Activated CD4-positive, alpha-beta T cell treated with anti-CD3 and anti-CD28 coated beads for 48 hours (primary cell): ENCODE measurements at places on chromosomes 16 and 17.

DNA sequence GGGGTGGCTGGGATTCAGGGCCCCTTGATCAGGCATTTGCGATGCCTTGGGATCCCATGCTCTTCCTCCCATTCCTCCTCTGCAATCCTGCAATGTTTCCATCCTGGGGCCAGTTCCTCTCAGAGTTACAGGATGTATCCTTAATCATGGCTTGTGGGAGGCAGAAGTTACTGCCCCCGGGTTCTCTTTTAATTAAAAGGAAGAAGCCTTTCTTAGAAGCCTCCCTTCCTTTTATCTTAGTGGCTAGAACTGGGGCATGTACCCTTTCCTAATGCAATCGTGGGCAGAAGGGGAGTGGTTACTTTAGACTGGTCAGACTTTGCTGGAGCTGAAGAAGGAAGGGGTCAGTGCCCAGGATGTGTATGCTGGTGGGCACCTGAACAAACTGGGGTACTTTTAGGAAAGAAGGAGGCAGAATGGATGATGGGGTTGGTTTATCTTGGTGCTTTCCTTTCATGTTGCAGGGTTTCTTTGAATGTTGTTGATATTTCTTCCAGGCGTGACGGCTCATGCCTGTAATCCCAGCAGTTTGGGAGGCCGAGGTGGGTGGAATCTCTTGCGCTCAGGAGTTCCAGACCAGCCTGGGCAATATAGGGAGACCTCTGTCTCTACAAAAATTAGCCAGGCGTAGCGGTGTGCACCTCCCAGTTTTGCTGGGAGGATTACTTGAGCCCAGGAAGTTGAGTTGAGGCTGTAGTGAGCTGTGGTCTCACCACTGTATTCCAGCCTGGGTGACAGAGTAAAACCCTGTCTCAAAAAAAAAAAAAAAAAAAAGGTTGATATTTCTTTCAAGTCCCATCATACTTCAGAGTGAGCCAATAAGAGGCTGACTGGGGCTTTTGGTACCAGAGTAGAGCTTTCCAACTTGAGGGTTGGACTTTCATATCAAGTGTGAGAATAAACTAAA is 13.2 kb upstream of the SPN start:
- DNase-seq: no peak

GRCh38 chr17:41492771-41493170 is 3.1 kb upstream of the KRT36 start:
- no peak for DNase-seq

GRCh38 chr16:51577621-51578303 is 426.7 kb upstream of the SALL1 start:
- DNase-seq: no peak

GRCh38 chr16:27108826-27109665 is 42.3 kb downstream of the C16orf82 start:
- DNase-seq: no peak

DNA sequence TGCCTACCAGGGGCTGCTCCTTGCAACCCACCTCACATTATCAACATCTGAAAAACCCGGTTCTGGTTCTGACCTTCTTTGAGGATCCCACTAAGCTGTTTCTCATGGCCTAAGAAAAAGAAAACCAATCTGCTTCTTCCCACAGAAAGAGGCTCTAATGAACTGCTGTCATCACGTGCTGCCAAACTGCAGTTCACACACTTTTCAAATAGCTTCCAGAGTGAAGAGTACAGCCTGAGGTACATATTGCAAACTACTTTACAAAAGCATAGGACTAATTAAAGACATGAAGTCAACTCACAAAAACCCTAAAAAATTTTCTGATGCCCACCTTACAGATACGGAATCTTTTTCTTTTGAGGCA is 36.7 kb downstream of the SMG6 start:
- no peak for DNase-seq

- peak; percentile 80 for DNase-seq
Measured at GRCh38 chr17:82300707-82301270, 16.6 kb downstream of the CD7 start.

DNA sequence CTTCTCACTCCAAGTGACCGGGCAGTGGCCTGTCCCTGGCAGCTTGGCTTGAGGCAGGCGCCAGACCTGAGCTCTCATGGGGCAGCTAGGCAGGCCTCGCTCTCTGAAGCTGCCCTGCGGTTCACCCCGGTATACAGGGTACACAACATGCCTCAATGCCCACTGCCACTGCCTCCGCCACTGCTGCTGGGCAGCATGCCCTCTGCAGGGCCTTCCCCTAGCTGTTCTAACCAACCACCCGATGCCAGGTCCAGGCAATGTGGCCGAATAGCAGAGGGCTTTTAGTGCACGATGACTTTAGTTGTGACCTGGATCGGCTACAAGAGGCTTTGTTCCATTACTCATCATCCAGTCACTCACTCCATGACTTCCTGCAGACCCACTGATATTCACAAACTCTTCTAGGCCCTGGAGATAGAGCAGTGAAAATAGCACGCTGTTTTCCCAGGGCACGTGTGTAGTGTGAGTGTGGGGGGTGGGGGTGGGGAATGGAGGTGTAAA is 19.7 kb downstream of the CDC42EP4 start:
- DNase-seq: no peak

DNA sequence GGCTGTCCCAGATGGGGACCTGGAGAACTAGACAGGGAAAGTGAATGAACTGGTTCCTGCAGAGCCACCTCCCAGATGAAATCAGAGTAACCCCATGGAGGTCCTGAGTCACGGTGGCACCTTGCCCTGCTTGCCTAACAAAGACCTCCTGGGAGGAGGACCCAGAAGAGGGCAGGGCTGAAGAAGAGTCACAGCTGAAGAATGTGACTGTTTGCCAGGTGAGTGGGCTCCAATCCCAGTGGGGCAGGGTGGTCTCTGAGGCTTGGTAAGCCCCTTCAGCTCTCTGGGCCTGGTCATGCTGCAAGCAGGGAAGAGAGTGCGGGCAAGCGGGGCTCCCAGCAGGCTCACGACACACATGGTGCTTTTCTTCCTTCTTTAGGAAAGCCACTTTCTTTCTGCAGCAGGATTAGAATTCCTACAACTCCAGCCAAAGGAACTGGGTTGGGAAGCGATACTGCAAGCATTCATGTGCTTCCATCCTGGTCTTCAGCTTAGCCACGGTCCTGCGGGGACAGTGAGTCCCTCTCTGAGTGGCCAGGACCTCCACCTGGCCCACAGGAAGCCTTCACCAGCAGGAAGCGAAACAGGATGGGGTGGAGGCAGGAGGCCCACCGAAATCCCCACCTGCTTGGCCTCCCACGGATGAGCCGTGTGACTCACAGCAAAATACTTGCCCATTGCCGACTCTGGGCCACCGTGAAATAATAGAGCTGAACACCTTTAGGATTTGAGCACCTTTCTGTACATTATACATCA is 4.3 kb downstream of the C16orf74 start:
- no peak for DNase-seq

DNA sequence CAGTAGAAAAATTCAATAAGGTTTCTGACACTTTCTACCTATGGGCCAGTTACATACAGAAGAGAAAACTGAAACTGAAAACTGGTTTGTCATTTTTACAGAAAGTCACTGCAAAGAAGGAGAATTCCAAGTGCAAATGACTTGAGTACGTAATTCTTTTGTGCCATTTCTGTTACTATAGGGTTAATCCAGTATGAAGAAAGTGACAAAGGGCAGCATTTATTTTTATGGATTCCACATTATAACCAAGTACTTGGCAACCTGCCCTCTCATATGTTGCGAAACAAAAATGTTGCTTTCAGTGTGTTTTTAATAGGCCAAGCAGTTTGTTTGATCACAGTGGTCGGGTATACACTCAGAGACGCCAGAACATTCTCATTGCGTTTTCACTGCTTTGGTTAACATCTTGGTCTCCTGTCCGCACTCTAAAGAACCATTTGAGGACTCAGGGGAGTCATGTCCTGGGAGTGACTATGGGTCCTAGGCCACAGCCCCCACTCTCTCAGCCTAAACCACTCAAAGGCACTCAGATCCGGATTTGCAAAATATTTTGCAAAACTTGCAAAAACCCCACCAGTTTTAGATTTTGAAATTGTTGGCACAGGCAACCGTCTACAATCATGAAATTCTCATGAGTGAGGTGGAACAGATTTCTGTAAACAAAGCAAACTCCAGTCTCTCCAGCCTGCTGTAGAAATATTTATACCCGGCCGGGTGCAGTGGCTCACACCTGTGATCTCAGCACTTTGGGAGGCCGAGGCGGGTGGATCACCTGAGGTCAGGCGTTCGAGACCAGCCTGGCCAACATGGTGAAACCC is 15.4 kb upstream of the HELZ start:
- no peak for DNase-seq

- no peak for DNase-seq
Measured at GRCh38 chr17:41535764-41536481, 7.8 kb upstream of the KRT19 start.

GRCh38 chr16:8853150-8853549 is 15.7 kb downstream of the CARHSP1 start:
- no peak for DNase-seq
